ENCODE measurements at places on chromosomes 12 and 14.
A peak's percentile ranks its signal among the peaks of the same experiment; 100 is the strongest.

GRCh38 chr14:80678436-80678835 lies 263.1 kb downstream of the CEP128 start:
- no peak for DNase-seq

DNA sequence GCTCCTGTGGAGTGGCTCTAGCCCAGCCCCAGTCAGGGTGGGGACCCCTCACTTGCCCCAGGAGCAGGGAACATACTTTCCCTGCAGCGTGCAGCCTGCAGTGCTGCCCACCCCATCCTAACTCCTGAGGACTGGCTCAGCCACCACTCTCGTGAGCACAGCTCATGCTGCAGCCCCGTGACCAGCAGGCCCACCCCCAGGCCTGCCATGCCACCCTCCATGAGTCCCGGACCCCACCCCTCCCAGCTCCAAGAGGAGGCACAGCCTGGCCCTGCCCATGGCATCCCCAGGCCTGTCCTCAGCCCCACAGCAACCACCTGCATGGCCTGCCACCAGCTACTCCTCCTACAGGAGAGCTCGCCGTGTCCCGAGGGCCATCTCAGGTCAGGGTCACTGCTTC lies 3.9 kb upstream of the JAG2 start:
- DNase-seq = no peak

DNA sequence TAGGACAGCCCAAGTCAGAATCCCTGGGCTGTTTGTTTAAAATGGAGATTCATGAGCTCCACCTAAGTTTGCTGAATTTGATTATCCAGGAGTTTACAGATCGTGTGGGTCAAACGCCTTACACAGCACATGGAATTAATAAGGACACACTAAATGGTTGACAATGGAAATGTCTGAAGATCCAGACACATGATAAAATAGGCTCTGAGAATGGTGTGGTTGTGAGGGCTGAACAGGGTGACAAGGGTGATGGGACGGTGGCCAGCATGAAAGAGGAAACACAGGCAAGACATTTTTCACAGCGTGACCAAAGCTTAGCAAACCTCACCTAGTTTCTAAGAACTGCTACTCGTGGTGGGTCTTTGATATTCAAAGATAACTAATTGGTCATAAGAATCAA lies 12.5 kb downstream of the VWF start:
- DNase-seq = no peak

DNA sequence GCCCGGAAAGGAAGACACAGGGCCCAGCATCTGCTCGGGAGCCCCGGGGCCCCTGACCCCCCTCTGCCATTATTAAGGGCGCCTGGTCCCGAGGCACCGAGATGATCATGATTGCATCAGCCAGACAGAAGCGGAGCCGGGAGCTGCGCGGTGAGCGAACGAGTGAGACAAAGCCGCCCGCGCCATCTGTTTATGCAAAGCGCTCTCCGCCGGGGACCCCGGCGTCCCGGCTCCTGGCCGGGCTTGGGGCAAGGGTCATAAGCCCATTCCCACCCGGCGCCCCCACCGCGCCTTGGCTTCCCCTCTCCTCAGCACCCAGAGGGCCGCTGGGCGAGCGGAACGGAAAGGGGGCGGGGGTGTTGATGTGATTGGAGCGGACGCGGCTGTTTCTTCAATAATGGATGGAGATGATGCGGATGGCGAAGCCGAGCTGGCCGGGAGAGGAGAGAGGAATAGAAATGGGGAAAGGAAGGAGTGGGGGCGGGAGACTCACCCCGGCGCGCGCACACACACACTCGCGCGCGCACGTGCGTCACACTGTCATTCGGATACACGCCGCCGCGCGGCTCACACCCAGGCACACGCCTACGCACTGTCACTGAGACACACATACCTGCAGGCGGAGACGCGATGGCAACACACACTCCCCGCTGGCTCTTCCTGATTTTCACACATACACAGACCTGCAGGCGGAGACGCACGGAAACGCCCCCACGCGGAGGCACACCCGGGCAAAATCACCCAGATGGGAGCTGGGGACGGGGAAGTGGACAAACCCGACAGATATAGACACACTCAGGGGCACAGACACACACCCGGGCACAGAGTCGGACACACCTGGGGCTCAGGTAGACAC lies 10.7 kb downstream of the STAC3 start:
- peak; percentile 63 for DNase-seq

- no peak for DNase-seq
Observed at GRCh38 chr14:71155743-71156142, 248.5 kb downstream of the PCNX1 start.

DNA sequence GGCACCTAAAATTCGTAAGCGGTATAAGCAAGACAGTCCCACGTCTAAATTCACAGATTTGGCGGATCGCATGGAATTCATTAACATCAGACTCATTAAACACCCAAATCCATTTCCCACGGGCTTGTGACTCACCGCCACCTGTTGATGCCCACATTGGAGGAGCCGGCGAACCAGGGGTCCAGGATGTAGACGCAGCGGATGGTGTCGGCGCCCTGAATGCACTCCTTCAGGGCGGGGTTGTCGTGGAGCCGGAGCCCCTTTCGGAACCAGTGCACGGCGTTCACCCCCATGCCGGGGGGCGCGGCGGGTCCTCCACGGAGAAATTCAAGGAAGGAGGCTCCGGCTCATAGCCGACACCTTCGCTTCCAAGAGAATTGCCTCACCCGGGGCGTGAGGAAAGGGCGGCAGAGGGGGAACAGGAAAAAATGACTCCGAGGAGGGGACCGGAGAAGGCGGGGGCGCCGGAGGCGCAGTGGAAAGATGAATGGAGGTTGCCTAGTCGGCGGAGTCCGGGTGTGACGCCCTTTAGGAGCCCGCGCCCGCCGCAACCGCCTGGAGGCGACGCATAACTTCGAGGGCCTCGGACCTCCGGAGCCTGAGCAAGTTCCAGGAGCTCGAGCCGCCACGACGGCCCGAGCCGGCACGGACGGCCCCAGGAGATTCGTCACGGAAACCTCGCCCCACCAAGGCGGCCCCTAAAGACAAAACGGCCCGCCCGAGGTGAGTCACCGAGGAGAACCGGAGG lies 506 bp downstream of the CRY1 start:
- no peak for DNase-seq

Measured in left cardiac atrium (tissue), 4 donors.